Activated CD8-positive, alpha-beta memory T cell treated with anti-CD3 and anti-CD28 coated beads for 36 hours (primary cell): ENCODE measurements at places on chromosomes 12 and 14. TPM values are rescaled to one million over a fixed set of nuclear protein-coding genes. Genes with fewer than 3 reads are reported as not detected.

Gene NKX2-1
- not detected for total RNA-seq

Gene STXBP6
- 0.10 TPM for total RNA-seq

Gene KLHDC1
- 0.69 TPM for total RNA-seq

Gene AHNAK2
- total RNA-seq = 0.02 TPM

Gene EIF2S3B
- 1.5 TPM for total RNA-seq

Gene CYP27B1
- total RNA-seq = 11.4 TPM

Gene ADAM20
- 0.15 TPM for total RNA-seq

Gene RILPL2
- total RNA-seq = 24.3 TPM

Gene VWF
- 0.04 TPM for total RNA-seq

Gene KERA
- total RNA-seq = not detected
